ENCODE measurements at places on chromosomes 3 and 15. TPM values are rescaled to one million over a fixed set of nuclear protein-coding genes. Genes with fewer than 3 reads are reported as not detected.

DNA sequence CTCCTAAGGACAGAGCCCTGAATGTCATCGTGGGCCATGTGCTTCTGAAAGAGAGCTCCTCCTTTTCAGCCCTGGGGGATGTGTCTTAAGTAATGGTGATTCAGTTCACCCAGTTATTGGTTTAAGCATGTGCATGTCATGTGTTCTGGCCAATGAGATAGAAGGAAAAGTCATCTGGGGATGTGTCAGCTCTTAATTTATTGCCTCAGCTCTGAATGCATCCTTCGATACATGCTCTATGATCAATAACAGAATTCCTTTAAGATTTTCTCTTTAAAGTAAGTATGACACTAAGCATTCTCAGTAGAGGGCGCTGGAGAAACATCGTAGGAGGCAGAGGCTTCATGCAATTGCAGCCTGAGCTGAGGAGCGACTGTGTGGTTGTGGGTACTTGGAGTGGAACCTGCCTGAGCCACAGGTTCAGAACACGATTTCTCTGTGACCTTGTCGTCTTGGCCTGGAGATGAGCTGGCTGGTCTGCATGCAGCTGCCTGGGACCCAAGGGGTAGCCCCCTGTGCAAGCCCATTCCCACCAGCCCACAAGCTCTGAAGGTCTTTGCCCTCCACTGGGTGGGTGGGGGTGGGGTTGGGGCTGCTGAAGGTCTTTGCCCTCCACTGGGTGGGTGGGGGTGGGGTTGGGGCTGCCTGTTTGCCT, 69.5 kb downstream of the C3orf38 start:
- peak; percentile 52 for DNase-seq

GRCh38 chr3:176964661-176965060, 232.6 kb downstream of the TBL1XR1 start:
- DNase-seq: no peak

DNA sequence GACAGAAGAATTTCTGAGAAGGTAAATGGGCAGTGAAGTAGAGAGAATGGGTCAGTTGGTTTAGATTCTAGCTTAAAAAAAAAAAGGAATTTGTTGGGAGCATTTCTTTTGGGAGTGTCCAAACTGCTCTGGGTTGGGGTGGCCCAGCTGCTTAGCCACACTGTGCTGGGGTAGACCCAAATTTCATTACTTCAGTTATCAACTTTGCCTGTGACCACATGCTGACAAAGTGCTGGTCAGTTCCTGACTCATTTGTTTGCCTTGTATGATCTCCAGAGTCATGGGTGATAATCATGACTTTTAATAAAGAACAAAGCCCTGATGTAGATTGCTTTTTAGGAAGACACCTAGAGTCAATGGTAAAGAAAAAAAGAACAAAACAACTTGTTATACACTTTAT, 121.5 kb upstream of the FGF7 start:
- no peak for DNase-seq

GASK1A gene
- 5.0 TPM for polyA plus RNA-seq

HIGD2B gene
- not detected for polyA plus RNA-seq

PLCB2 gene
- 11.7 TPM for polyA plus RNA-seq

PAQR9 gene
- polyA plus RNA-seq: 0.13 TPM

A4GNT gene
- polyA plus RNA-seq: 0.07 TPM
